CD4-positive, alpha-beta memory T cell (primary cell): ENCODE measurements at places on chromosomes 7 and 10.

GRCh38 chr7:101094791-101095375 lies 9.6 kb downstream of the TRIM56 start:
- DNase-seq, result no peak

- no peak for DNase-seq
Measured at GRCh38 chr10:20281579-20281978, 465.3 kb downstream of the PLXDC2 start.

DNA sequence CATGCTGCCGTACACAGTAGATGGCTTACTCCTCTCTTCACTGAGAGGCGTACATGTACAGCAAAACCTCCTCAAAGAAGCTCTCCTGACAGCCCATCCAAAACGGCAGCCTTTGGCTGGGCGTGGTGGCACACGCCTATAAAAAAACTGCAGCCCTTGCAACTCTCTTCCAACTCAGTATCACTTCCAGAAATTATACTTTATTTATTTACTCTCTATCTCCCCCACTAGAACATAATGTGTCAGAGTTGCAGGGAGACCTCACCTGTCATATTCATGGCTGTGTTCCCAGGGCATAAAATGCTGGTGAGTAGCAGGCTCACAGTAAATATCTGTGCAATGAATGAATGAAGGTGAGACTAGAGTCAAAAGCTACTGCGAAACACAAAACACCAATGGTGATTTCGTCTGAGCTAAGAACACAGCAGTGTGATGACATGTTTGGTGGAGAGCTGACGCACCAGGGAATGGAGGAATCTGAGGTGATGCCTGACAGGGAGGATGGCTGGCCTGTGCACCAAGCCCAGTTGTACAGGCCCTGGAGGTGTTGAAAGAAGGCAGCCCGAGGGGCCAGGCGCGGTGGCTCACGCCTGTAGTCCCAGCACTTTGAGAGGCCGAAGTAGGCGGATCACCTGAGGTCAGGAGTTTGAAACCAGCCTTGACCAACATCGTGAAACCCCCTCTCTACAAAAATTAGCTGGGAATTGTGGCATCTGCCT lies 55.3 kb downstream of the COBL start:
- DNase-seq, result no peak

GRCh38 chr7:108247614-108248013 lies 117.5 kb upstream of the LAMB4 start:
- DNase-seq, result no peak

DNA sequence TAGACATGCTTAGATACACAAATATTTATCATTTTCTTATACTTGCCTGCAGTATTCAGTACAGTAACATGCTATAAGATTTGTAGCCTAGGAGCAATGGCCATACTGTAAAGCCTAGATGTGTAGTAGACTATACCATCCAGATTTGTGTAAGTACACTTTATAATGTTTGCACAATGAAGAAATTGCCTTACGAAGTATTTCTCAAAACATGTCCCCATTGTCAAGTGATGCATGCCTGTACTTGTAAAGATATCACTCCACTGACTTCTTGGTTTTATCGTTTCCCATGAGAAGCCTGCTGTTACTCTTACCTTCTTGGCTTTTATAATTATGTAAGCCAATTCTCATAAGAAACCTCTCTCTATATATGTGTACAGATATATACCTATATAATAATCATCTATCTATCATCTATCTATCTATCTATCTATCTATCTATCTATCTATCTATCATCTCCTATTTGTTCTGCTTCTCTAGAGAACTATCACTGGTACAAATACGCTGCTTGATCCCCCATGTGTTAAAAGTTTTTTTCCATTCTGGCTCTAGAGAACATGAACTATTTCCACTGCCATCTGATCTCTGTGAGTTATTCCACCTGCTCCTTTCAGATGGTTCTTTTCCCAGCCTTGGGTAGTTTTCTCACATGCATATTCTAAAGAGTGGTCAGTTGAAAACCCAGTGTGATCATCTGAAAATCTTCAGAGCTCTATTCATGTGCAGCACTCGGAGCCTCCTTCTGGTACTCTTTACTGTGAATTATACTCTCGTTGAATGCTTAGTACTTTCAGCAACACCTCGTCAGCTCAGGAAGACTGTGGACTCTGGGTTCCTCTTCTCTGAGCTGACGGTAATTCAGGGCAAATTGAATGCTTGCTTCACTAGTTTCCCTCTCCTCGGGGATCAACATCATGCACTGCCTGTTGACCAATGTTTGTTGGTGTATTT lies 14.5 kb upstream of the VCL start:
- DNase-seq, result no peak

- DNase-seq, result no peak
Measured at GRCh38 chr10:31668326-31668725, 260.3 kb downstream of the ARHGAP12 start.

DNA sequence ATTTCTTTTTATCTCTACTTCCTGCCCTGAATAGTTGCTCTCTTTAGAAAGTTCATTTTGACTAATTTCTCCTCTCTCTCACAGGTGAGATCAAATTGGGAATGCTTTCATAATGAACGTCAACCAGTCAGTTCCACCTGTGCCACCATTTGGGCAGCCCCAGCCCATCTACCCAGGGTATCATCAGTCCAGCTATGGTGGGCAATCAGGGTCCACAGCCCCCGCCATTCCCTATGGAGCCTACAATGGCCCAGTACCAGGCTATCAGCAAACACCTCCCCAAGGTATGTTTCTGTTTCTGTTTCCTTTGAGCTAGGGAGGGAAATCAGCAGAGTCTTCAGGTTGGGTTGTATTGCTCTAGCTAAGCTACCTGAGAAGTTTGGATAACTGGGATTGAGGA lies 2.5 kb downstream of the SEC24C start:
- no peak for DNase-seq

GRCh38 chr10:79191951-79192676 lies 123.3 kb downstream of the ZMIZ1 start:
- no peak for DNase-seq

DNA sequence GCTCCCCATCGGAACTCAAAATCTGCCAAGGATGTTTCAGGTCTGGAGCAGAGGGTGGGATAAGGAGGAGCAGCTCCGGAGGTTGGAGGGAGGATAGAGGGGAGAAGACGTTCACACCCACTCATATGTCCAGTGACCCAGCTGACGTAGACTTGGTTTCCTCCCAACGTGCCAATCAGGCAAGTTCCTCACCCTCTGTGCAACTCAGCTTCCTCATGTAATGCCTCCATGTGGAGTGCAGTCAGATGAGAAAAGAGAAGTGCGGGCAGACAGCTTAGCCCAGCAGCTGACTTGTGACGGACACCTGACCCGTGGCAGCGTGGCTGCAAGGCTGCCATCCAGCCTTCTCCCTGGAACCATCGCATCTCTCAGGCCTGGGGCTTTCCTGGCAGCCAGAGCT lies 86.8 kb downstream of the NPTX2 start:
- no peak for DNase-seq

DNA sequence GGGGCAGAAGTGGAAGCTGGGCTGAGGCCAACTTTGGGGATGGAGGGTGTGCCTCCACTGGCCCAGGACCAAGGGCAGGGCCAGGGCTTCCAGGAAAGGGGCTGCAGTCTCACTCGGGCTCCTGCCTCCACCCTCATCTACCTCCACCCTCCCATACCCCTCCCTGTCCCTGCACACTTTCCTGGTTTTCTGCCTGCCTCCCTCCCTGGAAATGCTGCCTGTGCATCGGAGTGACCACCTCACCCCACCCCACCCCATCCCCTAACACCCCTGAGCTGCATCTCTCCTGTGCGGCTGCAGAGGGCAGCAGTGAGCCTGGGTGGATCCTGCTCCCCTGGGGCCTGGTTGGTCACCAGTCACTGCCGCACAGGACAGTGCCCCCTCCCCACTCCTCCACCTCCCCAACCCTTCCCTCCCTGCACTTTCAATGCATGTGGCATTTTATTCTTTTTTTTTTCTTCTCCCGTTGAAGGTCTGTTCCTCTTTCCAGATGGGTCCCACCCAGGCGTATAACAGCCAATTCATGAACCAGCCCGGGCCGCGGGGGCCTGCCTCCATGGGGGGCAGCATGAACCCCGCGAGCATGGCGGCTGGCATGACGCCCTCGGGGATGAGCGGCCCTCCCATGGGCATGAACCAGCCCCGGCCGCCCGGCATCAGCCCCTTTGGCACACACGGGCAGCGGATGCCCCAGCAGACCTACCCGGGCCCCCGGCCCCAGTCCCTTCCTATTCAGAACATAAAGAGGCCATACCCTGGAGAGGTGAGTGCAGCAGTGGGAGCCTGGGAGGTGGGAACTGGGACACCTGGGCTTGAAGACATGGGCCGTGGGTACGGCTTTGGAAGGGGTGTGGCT lies 54.1 kb upstream of the PPIF start:
- peak; percentile 17 for DNase-seq

GRCh38 chr10:71696628-71697326 lies 22.8 kb downstream of the C10orf105 start:
- peak; percentile 54 for DNase-seq

GRCh38 chr7:90951986-90952954 lies 312.0 kb upstream of the FZD1 start:
- DNase-seq, result no peak

GRCh38 chr7:38070718-38071117 lies 107.3 kb upstream of the STARD3NL start:
- no peak for DNase-seq

- no peak for DNase-seq
Measured at GRCh38 chr10:19195698-19196097, 147.1 kb downstream of the MALRD1 start.

DNA sequence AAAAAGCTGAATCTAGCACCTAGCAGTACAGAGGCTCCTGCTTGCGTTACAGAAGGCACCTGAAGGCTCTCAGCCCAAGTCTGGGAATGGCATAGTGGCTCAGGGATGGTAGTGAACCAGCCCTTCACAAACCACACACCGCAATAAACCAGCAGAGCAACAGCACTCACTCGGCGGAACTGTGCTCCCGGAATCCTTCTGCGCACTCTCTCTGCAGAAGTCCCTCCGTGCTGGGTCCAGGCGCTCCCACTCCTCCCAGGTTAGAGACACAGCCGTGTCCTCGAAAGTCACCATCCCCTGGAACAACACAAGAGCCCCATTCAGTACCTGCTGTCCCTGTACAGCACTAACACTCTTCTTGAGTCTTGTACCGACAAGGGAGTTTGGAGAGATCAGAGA lies 1.5 kb downstream of the ZNF394 start:
- DNase-seq, result no peak

- DNase-seq, result no peak
Measured at GRCh38 chr10:130717083-130717482, 580.9 kb downstream of the GLRX3 start.

DNA sequence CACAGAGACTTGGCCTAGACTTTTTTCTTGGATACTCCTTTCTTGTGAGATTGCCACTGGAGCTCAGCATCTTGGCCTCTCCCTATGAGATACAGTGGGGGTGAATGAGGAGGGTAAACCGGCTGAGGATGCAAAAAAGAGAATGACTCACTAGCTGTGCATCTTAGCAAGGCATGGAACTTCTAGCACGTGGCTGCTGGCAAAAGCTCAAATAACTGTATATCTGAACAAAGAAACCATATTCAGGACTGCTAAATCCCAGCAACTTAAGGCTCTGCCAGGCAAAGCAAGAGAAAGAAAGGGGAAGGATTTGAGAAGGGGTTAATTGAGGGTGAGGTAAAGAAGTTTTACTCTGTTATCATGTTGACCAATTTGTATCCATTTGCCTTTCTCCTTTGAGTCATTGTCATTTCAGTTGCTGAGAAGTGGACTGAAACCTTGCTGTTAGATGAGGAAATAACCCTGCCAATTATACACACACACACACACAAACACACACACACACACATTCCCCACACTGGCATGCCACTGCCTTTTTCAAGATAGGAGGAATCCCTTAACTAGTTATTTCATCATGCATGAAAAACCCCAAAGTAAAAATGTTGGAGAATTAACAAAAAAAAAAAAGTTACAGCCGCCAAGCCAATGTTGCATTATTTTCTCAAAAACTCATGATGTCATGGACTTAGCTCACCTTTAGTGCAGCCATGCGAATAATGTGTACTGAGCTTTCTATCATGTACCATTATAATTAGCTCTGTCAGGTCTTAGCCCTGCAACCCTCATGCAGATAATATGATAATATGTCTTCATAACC lies 997.3 kb downstream of the LRMDA start:
- DNase-seq, result no peak

DNA sequence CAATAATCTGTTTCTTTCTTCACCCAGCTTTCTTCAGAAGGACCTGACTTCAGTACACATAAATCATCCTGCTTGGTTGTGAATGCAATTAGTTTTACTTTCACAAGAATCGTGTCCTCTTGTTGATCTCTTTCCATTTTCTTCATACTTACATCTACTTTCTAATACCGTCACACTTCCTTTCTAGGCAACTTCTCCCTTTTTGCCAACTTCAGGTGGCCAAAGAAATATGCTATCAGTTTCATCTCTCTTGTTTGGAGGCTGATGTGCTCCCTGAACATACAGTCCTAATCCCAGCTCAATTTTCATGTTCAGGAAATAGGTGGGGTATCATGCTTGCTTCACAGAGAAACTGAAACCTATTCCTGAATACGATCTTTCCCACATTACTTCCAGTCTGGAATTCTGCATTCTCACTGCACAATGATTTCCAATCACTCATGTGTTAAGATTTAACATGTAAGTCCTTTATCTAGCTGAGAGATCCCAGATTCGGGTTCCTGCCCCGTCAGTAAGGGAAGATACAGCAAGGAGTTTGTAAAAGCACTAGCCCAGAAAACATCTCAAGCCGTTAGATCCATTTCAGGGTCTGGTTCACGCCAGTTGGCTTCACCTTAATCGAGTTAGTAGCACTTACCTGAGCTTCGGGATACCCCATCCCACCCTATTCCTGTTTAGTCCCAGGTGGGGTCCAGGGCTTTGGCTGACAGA lies 994 bp downstream of the SLC25A28 start:
- no peak for DNase-seq

GRCh38 chr10:29345910-29346209 lies 57.0 kb downstream of the LYZL1 start:
- no peak for DNase-seq

DNA sequence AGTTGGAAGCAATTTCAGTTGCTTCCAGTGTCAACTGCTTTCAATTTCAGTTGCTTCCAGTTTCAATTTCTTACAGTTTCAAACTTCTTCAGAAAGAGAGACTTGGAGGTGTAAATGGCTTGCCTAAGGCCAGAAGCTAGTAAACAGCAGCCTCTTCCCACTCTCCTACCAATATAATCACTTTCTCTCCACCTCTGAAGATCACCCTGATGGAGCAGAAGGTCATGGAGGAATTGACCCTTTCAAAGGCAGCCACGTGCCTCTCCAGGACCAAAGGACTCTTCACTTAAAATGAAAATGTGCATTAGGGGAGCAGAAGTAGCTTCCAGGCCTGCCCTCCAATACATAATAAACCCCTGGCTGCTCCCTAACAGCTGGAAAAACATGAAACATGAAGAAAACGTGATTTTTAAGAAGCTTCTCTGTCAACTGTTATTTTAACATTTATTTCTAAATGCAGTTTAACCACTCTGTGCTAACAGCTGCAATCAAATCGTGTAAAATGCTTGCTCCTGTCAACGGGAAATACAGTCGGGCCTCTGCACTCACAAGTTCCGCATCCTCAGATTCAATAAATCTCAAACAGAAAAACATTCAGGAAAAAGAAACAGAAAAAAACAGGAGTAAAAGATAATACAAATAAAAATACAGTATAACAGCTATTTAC lies 1020.6 kb downstream of the XPNPEP1 start:
- no peak for DNase-seq

GRCh38 chr10:72297281-72297804 lies 23.6 kb downstream of the DDIT4 start:
- peak; percentile 97 for DNase-seq
